ENCODE measurements at places on chromosomes 12 and 14. TPM values are rescaled to one million over a fixed set of nuclear protein-coding genes. Genes with fewer than 3 reads are reported as not detected.

SPTB gene
- total RNA-seq = 0.47 TPM

LLPH gene
- 21.8 TPM for total RNA-seq

TOMM20L gene
- not detected for total RNA-seq

MYL2 gene
- total RNA-seq = not detected

MYH6 gene
- not detected for total RNA-seq

TRIM9 gene
- 1.7 TPM for total RNA-seq

CEBPE gene
- not detected for total RNA-seq

SIRT4 gene
- total RNA-seq = 4.6 TPM

TXNDC16 gene
- total RNA-seq = 14.7 TPM

NRXN3 gene
- total RNA-seq = 0.78 TPM

NFE2 gene
- 0.27 TPM for total RNA-seq

OAS2 gene
- total RNA-seq = 3.6 TPM

P2RX2 gene
- total RNA-seq = not detected

MMP17 gene
- total RNA-seq = 15.6 TPM

USP44 gene
- total RNA-seq = 0.75 TPM

SYT1 gene
- total RNA-seq = 9.7 TPM

SALL2 gene
- total RNA-seq = 20.0 TPM

RNF212B gene
- not detected for total RNA-seq

TAS2R9 gene
- total RNA-seq = not detected

NOXRED1 gene
- 0.33 TPM for total RNA-seq

PARPBP gene
- 1.4 TPM for total RNA-seq

GTF2H3 gene
- total RNA-seq = 18.6 TPM

LALBA gene
- total RNA-seq = not detected

GNB3 gene
- total RNA-seq = 4.3 TPM

PLXNC1 gene
- total RNA-seq = 19.5 TPM

RHOJ gene
- 16.1 TPM for total RNA-seq

TSPAN11 gene
- total RNA-seq = 0.33 TPM

PROX2 gene
- total RNA-seq = not detected

PTGER2 gene
- 12.8 TPM for total RNA-seq

GPR84 gene
- total RNA-seq = 0.12 TPM

LYZ gene
- total RNA-seq = 14.2 TPM

BCL11B gene
- 0.64 TPM for total RNA-seq

STK38L gene
- total RNA-seq = 17.4 TPM

COCH gene
- 0.66 TPM for total RNA-seq

WDR20 gene
- total RNA-seq = 36.4 TPM

KMT2D gene
- total RNA-seq = 95.9 TPM

CCDC38 gene
- total RNA-seq = 0.25 TPM

BCL2L14 gene
- not detected for total RNA-seq

SPX gene
- not detected for total RNA-seq

CIROP gene
- not detected for total RNA-seq

JAG2 gene
- total RNA-seq = 7.6 TPM

DCP1B gene
- 20.8 TPM for total RNA-seq

IL22 gene
- total RNA-seq = not detected

CLEC6A gene
- not detected for total RNA-seq

MORN3 gene
- 0.25 TPM for total RNA-seq

PRH2 gene
- total RNA-seq = not detected

GSKIP gene
- 10.1 TPM for total RNA-seq

RDH16 gene
- 0.53 TPM for total RNA-seq

ERP27 gene
- total RNA-seq = 0.35 TPM

DEGS2 gene
- total RNA-seq = 7.9 TPM

LRP1-AS gene
- not detected for total RNA-seq

NEK9 gene
- 58.1 TPM for total RNA-seq

Measured in ovary (tissue), 10 donors.